ENCODE measurements at places on chromosomes 12 and 14.

DNA sequence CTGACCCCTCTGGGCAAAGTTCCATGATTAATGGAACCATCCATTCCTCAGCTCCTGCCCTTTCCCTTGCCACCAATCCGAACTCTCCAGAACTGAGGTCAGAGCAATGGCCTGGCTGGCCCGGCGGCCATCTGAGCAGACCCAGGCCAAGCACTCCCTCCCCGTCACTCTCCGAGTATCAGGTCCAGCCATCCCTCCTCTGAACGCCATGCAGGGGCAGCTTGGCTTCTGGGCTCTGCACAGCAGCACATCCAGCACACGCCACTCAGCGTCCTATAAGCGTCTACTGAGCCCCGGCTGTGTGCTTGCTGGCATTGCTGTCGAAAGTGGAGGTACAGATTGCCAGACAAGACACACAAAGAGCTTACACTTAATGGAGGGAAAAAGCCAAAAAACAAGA lies 34.3 kb upstream of the VWF start:
- no peak for DNase-seq

DNA sequence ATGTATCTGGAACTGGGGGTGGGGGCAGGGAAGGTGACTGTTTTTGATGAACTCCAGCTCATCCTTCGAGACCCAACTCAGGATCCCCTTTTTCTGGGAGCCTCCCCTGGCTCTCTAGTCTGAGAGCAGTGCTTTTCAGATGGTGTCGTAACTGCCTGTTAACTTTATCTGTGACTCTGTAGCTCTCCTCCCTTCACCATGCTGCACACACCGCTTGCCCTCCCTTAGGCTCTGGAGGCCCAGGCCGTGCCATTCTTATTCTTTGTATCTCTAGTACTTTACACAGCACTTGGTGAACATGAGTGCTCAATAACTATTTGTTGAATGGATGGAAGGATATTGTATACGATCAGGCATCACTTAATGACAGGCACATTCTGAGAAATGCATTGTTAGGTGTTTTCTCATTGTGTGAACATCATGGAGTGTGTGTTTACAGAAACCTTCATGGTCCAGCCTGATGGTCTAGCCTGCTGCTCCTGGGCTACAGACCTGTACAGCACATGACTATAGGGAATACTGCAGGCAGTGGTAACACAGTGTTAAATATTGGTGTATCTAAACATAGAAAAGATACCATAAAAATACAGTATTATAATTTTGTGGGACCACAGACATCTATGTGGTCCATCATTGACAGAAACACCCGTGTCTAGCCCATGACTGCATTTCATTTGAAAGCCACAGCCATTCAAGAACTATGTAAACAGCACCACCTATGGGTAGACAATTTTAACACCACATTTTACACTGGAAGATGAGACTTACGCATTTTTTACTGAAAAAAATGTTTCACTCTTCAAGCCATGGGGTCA lies 91.8 kb downstream of the EML1 start:
- peak; percentile 45 for DNase-seq

DNA sequence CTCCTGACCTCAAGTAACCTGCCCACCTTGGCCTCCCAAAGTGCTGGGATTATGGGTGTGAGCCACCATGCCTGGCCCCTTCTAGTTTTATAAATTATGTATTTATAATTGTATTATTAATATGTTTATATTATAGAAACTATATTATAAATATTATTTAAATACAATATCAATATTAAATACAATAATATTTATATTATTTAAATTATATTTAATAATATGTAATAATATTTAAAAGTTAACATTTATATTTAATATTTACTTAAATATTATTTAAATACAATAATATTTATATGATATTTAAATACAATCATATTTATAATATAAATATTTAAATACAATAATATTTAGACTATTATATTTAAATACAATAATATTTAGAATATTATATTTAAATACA lies 20.0 kb downstream of the SDR9C7 start:
- DNase-seq = no peak

DNA sequence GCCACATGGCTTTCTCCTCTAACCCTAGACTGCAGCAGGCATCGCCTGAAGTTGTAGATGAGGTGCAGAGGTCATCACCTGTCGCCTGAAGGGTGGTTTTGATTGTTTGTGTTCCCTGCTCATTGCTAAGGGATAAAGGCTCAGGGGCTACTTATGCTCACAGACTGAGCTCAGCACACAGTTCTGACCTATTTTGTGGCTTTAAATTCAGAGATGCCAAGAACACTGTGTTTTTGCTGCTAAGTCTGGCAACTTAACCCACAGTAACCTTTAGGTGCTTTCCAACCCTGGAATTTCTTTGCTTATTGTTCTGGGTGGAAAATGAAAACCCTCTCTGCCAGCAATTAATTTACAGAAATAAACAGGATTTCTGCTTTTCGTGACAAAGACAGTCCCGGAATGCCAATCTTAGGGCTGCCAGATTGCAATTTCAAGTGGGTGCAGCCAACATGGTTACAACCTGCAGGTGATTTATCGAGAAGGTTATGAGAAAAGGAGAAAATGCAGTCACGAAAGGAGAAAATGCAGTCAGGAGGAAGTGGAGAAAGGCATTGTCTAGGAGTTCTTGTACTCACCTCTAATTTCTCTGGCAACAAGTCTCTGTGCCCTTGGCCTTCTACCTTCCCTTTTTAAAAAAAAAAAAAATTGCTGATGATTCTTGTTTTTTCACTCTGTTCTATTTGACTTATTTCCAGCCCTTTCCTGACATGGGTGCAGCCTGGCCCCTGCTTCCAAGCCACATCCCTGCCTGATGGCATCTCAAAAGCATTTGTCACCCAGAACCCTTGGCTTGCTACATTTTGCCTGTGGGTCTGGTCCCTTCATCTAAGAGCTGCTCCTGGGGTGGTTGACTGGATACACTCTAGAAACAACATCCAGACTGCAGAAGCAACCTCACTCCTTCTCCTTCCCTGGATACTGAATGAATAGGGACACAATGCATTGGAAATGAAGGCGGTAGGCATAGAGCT lies 23.3 kb downstream of the NPC2 start:
- DNase-seq = no peak

DNA sequence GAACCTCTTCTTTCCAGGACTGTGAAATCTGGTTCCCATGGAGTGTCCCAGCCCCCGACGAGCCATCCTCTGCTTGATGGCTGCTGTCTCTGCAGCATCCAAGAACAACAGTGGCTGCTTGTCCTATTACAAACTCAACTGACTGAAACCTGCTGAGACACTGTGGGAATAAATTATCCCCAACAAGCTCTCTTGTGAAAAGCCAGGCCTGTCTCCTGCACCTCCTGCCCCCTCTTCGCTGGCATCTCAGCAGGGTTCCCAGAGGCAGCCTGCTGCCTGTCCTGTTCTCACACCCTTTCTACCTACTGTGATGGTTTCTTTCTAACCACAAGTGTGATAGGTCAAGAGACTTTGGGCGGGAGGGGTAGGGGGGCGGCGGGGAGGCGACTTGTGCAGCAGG lies 180.2 kb downstream of the TSPAN9 start:
- DNase-seq = no peak

DNA sequence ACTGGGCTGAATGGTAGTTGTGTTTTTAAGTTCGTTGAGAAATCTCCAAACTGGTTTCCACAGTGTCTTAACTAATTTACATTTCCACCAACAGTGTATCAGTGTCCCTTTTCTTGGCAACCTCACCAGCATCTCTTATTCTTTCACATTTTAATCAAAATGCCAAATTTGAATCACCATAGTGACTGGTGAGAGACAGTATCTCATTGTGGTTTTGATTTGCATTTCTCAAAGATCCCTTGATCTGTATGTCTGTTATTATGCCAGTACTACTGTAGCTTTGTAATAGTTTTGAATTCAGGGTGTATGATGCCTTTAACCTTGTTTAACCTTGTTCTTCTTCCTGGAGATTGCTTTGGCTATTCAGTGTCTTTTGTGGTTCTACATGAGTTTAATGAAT lies 2.2 kb upstream of the EIF2S3B start:
- peak; percentile 22 for DNase-seq

- no peak for DNase-seq
These were observed 30.4 kb upstream of the IFT81 start for GRCh38 chr12:110093631-110094311.

DNA sequence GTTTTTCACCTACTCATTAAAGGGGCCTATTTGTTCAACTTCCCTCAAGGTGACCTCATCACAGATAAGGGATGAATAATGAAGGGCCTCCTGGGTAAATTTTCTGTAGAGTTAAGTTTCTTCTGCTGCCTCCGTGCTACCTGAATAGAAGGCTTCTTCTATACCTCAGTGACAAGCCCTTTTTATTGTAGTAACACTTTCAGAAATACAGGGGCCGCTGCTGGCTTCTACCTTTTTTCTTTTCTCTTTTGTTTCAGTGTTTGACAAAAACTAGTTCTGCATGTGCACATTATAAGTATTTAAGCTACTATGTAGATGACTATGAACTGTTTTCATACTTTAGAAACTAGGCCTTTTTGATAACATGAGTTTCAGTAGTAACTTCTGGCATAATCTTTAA lies 207.0 kb downstream of the NAV3 start:
- no peak for DNase-seq

DNA sequence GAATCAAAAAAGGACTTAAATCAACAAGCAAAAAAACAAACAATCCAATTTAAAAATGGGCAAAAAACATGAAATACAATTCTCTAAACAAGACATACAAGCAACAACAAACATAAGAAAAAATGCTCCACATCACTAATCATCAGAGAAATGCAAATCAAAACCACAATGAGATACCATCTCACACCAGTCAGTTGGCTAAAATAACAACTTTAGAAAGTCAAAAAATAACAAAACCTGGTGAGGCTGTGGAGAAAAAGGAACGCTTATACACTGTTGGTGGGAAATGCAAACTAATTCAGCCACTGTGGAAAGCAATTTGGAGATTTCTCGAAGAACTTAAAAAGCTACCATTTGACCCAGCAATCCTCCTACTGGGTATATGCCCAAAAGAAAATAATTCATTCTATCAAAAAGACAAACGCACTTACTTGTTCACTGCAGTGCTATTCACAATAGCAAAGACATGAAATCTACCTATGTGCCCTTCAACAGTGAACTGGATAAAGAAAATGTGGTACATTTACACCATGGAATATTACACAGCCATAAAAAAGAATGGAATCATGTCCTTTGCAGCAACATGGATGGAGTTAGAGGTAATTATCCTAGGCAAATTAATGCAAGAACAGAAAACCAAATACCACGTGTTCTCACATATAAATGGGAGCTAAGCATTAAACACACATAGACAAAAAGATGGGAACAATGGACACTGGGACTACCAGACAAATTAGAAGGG lies 26.9 kb downstream of the PRKD1 start:
- no peak for DNase-seq

DNA sequence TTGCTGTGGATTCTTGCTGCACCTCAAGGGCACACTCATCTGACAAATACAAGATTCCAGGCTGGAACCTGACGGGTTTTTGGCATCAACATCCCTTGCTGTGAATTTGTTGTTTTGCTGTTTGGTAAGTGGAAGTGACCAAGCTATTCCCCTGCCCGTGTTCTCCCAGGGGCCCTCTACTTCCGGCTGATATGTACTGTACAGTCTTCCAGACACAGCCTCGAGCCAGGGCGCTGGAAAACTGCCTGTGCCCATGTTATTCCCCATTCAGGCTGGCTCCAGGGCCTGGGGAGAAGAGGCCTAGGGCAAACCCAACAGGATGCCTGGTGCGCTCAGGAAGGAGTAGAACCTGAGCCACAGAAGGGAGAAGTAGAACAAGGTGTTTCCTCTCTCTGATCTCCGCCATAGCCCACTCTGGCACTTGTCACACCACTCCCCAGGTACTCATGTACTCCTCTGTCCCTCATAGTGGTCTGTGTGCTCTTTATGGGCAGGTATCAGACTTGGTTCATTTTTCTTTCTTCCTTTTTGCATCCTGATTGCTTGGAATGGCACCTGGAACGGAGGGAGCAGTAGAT lies 67.8 kb upstream of the LTA4H start:
- DNase-seq = no peak

GRCh38 chr12:126676434-126676833 lies 1590.5 kb upstream of the TMEM132C start:
- no peak for DNase-seq

DNA sequence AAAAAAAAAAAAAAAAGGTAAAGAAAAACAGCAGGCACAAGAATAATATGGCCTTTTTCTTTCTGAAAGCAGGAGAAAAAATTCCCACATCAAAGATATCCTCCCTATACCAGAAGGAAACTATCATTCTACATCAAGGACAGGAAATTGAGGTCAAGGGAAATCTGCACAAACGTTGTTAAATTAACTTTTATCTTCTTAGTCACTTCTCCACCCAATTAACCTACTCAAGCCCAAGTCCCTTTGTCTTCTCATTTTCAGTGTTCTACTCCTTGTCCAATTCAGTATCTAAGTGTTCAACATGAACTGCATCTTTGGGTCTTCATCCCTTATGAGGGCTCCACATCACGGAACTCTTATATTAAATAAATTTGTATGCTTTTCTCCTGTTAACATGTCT lies 15.7 kb downstream of the NDUFA12 start:
- no peak for DNase-seq

DNA sequence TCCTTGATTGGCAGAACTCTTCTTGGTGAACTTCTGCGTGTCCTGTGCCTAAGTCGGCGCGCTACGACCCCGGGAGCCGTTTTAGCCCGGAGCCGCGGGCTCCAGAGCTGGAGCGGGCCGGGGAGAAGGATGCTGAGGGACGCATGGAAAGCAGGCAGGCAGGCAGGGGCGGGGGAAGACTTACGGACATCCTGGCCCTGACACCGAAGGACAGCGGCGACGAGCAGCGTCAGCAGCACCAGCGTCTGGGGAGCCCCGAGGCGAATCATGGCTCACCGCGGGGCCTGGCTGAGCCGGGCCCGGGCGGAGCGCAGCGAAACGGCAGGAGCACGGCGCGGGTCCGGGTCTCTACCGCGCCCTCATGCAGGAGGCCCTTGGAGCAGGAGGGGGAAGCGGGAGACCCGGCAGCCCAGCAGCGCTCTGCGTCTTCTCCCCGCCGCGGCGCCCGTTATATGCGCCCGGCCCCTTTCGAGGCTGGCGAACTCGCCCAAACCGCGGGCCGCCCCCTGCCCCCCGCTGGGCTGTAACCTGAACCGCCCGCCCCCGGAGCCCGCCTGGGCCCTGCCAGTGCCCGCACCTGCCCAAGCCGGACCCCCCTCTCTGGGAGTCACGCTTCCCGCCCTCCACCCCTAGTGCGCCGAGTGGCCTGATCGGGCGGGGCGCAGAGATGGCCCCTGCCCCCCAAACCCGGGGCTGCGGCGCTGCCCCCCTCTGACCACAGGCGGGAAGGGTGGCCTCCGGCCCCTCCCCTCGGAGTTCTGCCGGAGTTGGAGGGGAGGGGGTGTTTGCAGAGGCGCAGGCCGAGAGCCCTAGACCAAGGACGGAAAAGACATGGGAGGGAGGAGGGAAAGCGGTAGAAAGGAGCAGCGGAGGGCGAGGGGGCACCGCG lies at the start of gene COL2A1:
TSS of gene COL2A1 (minus strand) at position 424 of the 889 bp plus-strand sequence. CDS start at position 269, 155 bp downstream.
- DNase-seq = no peak

- no peak for DNase-seq
These were observed 1.6 kb downstream of the FICD start for GRCh38 chr12:108516511-108517275.

DNA sequence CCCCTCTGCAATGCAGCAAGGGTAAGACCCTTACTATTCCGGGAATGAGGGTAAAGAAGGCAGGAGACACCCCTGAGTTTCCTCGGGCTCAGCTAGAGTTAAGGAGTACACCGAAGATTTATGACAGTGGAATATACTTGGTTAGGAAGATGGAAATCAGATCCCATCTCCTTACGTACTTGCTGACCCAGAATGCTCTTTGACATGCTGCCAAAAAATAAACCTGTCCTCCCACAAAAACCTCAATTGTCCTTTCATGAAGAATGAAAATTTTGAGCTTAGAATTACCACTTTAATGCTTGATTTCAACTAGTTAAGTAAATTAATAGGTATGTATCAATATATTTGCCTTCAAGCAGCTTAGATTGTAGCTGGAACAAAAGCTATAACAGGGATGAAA lies 99.5 kb downstream of the PRIMA1 start:
- DNase-seq = no peak

All from foreskin melanocyte (primary cell).